H1 (cell line): ENCODE measurements at places on chromosomes 7 and 10. TPM values are rescaled to one million over a fixed set of nuclear protein-coding genes. Genes with fewer than 3 reads are reported as not detected.

GRCh38 chr7:152341039-152341913, 94.5 kb downstream of the KMT2C start:
- H3K4me1 ChIP-seq = peaks cover 3% of the 10 kb centered on the region
- no peaks in the 10 kb centered on the region for H3K27me3 ChIP-seq
- no peaks in the 10 kb centered on the region for H3K36me3 ChIP-seq
- H3K27ac ChIP-seq = no peak overlapping the region
- H3K4me3 ChIP-seq = no peak overlapping the region

DNA sequence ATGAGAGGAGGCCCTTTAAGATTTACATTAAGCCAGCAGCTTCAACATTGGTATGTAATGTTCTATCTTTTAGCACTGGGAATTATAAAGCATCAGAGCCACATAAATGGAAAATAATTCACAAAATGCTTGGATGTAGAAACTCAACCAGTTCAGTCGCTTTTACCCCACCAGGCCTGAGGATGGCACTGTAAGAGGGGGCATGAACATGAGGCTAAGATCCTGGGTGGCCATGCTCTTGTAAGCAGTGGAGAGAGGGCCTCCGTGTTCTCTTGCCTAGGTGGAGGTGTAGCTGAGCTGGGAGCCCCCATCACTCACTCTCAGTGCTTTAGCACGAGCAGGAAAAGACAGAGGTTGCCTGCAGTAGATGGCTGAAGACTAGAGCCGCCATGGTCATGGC, 238.8 kb downstream of the FANK1 start:
- H3K27ac ChIP-seq = no peak overlapping the region
- no peak for DNase-seq
- H3K4me3 ChIP-seq = no peak overlapping the region
- no peaks in the 10 kb centered on the region for H3K36me3 ChIP-seq

DNA sequence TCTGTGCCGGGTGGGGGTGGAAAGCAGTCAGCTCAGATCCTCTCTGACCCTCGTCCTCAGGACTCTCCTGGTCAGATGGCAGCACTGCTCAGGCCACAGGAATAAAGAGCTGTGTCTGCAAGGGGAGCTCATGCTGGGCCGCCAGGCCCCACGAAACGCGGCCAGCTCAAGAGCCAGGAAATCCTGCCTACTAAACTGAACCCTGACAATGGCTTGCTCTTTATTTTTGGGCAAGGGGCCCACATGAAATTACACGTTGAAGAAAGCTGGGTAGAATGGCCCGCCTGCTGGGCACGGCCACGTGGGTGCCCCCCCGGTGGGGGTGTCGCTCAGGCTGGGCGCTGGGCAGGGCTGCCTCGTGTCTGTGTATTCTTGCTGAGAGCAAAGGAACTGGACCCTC, 103.0 kb downstream of the ITIH5 start:
- H3K4me3 ChIP-seq = no peak overlapping the region
- H3K27me3 ChIP-seq = no peaks in the 10 kb centered on the region
- H3K27ac ChIP-seq = no peak overlapping the region
- H3K36me3 ChIP-seq = no peaks in the 10 kb centered on the region
- H3K4me1 ChIP-seq = peaks cover 6% of the 10 kb centered on the region

- H3K36me3 ChIP-seq = no peaks in the 10 kb centered on the region
- H3K4me1 ChIP-seq = no peaks in the 10 kb centered on the region
- H3K27me3 ChIP-seq = no peaks in the 10 kb centered on the region
- no peak overlapping the region for H3K4me3 ChIP-seq
Observed at GRCh38 chr7:56222866-56223265, 106.6 kb upstream of the NUPR2 start.

DNA sequence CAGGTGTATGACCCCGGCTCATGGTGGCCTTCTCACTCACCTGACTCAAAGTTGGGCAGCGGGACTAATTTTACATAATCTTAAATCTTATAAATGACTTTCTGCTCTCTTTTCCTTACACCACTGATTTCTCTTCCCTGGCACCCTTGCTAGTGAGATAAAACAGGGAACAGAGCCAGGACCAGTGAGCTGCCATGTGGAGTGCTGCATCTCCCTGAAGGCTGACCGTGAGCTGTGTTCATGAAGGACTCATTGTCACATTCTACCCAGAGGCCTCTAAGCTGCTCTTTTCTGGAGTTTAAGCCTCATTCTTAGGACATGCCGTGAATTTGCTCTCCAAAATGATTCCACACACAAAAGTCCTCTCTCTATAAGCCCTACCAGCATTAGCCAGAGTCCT, 762.3 kb downstream of the AUTS2 start:
- H3K27ac ChIP-seq = no peak overlapping the region
- DNase-seq = no peak
- no peak overlapping the region for H3K4me3 ChIP-seq
- no peaks in the 10 kb centered on the region for H3K27me3 ChIP-seq
- no peaks in the 10 kb centered on the region for H3K36me3 ChIP-seq
- no peaks in the 10 kb centered on the region; the same call in 1 of the 2 replicates for H3K4me1 ChIP-seq

GRCh38 chr10:3785851-3786271, 852 bp upstream of the KLF6 start:
- H3K4me3 ChIP-seq = peak overlapping the region; percentile 82
- H3K27me3 ChIP-seq = no peaks in the 10 kb centered on the region
- H3K36me3 ChIP-seq = peaks cover 11% of the 10 kb centered on the region
- peaks cover 5% of the 10 kb centered on the region for H3K4me1 ChIP-seq
- DNase-seq = no peak
- H3K27ac ChIP-seq = peak overlapping the region; percentile 95

- DNase-seq = peak; percentile 86
- H3K4me1 ChIP-seq = peaks cover 9% of the 10 kb centered on the region
- H3K27ac ChIP-seq = 0 out of 2 replicates have a peak overlapping the region, but pooled peaks have one; percentile 31
- peaks cover 82% of the 10 kb centered on the region for H3K36me3 ChIP-seq
- no peak overlapping the region for H3K4me3 ChIP-seq
Observed at GRCh38 chr7:149209518-149210269, 14.3 kb downstream of the ZNF282 start.

DNA sequence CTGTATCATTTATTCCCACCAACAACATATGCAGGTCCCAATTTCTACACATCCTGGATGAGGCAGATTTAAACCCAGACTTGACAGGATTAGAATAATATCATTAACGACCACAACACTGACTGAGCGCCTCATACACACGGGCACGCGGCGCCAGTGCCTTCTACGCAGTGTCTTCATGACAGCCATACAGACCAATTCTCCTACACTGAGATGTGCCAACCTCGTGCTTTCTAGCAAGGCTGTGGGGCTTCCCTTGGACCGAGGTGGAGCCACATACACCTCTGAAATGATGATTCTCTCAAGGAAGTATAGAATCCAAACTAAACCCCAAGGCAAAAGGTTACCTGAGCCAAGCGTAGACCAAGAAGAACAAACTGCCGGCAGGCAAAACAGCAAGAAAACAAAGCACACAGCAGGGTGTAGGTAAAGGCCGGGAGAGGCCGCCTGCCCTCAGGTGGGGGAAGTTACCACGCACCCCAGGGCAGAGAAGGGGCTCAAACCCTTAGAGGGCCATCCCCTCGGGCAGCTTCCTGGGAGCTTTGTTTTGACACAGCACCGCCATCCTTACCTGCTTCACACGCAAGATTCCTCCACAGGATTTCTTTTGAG, 75.8 kb downstream of the DLG5 start:
- H3K4me1 ChIP-seq = peaks cover 11% of the 10 kb centered on the region
- H3K27me3 ChIP-seq = no peaks in the 10 kb centered on the region
- no peak for DNase-seq
- no peak overlapping the region for H3K4me3 ChIP-seq
- no peak overlapping the region for H3K27ac ChIP-seq

GRCh38 chr7:158061026-158061630, 526.5 kb downstream of the PTPRN2 start:
- H3K4me1 ChIP-seq = no peaks in the 10 kb centered on the region
- H3K4me3 ChIP-seq = no peak overlapping the region
- H3K27ac ChIP-seq = no peak overlapping the region
- no peak for DNase-seq
- H3K27me3 ChIP-seq = no peaks in the 10 kb centered on the region
- H3K36me3 ChIP-seq = no peaks in the 10 kb centered on the region

GRCh38 chr7:114372619-114373018, 42.0 kb upstream of the FOXP2 start:
- no peak overlapping the region for H3K4me3 ChIP-seq
- no peak overlapping the region for H3K27ac ChIP-seq
- no peaks in the 10 kb centered on the region for H3K27me3 ChIP-seq
- DNase-seq = no peak
- no peaks in the 10 kb centered on the region for H3K4me1 ChIP-seq

Gene CREB3L2
- 48.3 and 51.9 TPM in 2 replicates for total RNA-seq

Gene ANXA8
- not detected in 2 replicates for total RNA-seq

DNA sequence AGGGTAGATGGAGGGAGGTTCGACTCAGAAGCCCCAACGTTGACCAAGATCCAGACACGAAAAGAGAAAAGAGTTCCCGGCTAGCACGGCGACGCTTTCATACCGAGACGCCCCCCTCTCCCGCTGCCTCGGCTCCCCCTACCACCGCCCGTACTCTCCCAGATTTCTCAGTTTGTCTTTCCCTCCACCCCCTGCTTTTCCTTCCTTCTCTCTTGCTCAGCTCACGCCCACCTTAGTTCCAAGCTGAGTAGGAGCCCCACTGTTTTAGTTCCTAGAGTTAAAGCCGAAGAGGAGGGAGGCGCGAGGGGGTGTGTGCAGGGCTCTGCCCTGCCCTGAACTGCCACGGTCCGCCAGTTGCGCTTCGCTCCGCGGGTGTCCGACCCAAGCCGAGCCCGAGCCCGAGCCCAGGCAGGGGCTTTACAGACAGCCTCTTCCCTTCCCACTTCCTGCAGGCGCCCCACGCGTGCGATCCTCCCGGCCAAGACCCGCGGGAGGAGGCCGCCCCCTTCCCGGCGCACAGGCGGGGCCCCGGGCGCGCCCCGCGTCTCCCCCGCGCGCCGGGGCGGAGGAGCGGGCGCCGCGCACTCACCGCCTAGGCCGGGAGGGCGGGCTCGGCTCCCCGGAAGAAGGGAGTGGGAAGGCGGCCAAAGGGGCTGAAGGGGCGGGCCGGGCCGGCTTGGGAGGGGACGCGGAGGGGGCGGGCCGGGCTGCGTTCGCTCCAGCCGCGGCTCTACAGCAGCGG, at the start of gene EPHB6:
EPHB6 (plus strand) TSS at position 705 of the 742 bp plus-strand sequence. CDS start 8,152 bp downstream, outside the sequence.
- no peak within 1 kb of the TSS for H3K27ac ChIP-seq
- H3K4me3 ChIP-seq = peak within 1 kb of the TSS; percentile 97
- peaks cover 6% of the 10 kb centered on the region; the same call in 1 of the 2 replicates for H3K27me3 ChIP-seq
- H3K4me1 ChIP-seq = no peaks in the 10 kb centered on the region
- peak; percentile 79 for DNase-seq

DNA sequence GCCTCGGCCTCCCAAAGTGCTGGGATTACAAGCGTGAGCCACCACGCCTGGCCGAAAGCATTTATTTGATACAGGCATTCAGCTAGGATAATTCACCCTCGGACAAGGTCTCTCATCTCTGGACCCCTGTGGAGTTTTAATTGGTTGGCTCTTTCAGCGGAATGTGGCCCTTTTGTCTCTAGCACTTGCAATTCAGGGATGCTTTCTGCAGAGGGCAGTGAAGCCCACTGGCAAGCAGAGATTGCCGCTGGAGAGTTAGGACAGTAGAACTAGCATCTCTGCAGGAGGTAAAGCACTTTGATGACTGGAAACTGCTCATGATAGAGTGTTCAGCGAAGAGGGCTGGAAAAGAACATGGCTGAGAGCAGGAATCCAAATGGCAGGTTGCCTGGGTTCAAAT, 62.0 kb downstream of the SUFU start:
- H3K4me3 ChIP-seq = no peak overlapping the region
- H3K27ac ChIP-seq = no peak overlapping the region
- no peaks in the 10 kb centered on the region for H3K36me3 ChIP-seq
- no peaks in the 10 kb centered on the region for H3K4me1 ChIP-seq
- peaks cover 10% of the 10 kb centered on the region for H3K27me3 ChIP-seq
- DNase-seq = peak; percentile 78

Gene GFRA1
- 2.0 TPM in 2 replicates for total RNA-seq

GRCh38 chr7:47882635-47883034, 65.6 kb downstream of the PKD1L1 start:
- DNase-seq = no peak
- H3K27ac ChIP-seq = no peak overlapping the region

DNA sequence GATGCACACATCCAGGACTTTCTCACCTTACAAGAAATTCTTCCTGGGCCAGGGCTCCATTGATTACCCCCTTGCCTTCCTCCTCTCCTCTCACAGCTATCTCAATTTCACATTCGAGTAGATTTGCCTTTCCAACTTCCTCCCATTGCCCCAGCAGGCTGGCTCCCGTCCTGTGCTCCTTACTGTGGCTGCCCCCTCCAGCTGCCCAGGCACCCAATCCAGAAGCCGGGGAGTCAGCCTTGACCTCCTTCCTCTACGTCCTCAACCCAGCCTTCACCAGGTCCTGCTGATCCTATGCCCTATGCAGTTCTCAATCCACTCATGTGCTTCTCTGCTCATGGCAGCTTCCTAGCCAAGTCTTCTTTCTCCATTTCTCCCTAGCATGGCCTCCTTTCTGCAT, 85.7 kb upstream of the GPR26 start:
- H3K27me3 ChIP-seq = peaks cover 3% of the 10 kb centered on the region
- H3K4me1 ChIP-seq = peaks cover 10% of the 10 kb centered on the region
- H3K4me3 ChIP-seq = no peak overlapping the region
- DNase-seq = peak; percentile 38
- no peaks in the 10 kb centered on the region for H3K36me3 ChIP-seq
- no peak overlapping the region for H3K27ac ChIP-seq

- DNase-seq = no peak
- H3K27ac ChIP-seq = peak overlapping the region; percentile 61; the same call in 1 of the 2 replicates
- peaks cover 11% of the 10 kb centered on the region for H3K4me1 ChIP-seq
- H3K4me3 ChIP-seq = peak overlapping the region; percentile 99
- H3K36me3 ChIP-seq = no peaks in the 10 kb centered on the region
- H3K27me3 ChIP-seq = no peaks in the 10 kb centered on the region
Observed at GRCh38 chr7:112206991-112207592, 597 bp downstream of the ZNF277 start.

DNA sequence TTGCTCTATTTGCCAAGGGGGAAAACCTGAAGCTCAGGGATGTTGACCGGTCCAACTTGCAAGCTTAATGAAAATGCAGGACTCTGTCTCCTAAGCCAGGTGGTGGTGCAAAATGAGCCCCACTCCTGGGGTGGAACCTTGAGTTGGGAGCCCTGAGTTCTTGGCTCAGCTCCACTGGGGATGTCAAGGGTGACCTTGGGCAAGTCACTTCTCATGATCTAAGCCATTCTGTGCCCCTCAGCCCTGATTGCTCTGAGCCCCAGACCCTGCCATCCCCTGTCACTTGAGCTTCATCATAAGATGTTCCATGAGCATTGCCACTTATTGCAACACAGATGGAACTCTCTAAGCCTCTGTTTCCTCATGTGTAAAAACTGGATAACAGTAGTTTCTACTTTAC, 33.9 kb downstream of the MYL10 start:
- DNase-seq = no peak
- H3K27ac ChIP-seq = no peak overlapping the region
- no peak overlapping the region for H3K4me3 ChIP-seq

DNA sequence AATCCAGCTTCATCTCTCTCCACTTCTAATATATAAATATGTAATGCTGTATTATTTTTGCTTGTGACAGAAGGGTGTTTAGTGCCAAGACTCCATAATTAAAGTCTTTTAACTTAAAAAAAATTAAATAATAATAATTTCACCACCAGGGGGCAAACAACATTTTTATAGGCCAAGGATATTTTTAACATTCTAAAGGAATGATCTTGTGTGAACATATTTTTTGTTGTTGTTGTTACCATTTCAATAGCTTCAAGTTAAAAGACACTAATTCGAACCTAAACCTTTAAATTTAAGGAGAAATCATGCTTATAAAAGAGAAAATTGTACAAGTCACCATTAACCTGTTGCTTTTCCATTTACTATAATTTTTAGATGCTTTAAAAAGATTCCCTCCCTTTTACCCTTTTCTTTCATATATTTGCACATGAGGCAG, 7.5 kb upstream of the DNAJC1 start:
- H3K36me3 ChIP-seq = no peaks in the 10 kb centered on the region
- no peak overlapping the region for H3K4me3 ChIP-seq
- no peaks in the 10 kb centered on the region for H3K4me1 ChIP-seq
- no peak overlapping the region for H3K27ac ChIP-seq
